ENCODE measurements at places on chromosomes 5 and 9. TPM values are rescaled to one million over a fixed set of nuclear protein-coding genes. Genes with fewer than 3 reads are reported as not detected.

TSLP gene
- total RNA-seq = 0.79 TPM

NXNL2 gene
- 0.52 TPM for total RNA-seq

GRCh38 chr5:17190242-17190778 is 27.1 kb upstream of the BASP1 start:
- peak; percentile 65 for DNase-seq

C9orf85 gene
- total RNA-seq = 24.9 TPM

ADCY2 gene
- not detected for total RNA-seq

GRCh38 chr9:14058325-14058688 is 255.6 kb downstream of the NFIB start:
- peak; percentile 6 for DNase-seq
